ENCODE measurements at places on chromosomes 7 and 10.

DNA sequence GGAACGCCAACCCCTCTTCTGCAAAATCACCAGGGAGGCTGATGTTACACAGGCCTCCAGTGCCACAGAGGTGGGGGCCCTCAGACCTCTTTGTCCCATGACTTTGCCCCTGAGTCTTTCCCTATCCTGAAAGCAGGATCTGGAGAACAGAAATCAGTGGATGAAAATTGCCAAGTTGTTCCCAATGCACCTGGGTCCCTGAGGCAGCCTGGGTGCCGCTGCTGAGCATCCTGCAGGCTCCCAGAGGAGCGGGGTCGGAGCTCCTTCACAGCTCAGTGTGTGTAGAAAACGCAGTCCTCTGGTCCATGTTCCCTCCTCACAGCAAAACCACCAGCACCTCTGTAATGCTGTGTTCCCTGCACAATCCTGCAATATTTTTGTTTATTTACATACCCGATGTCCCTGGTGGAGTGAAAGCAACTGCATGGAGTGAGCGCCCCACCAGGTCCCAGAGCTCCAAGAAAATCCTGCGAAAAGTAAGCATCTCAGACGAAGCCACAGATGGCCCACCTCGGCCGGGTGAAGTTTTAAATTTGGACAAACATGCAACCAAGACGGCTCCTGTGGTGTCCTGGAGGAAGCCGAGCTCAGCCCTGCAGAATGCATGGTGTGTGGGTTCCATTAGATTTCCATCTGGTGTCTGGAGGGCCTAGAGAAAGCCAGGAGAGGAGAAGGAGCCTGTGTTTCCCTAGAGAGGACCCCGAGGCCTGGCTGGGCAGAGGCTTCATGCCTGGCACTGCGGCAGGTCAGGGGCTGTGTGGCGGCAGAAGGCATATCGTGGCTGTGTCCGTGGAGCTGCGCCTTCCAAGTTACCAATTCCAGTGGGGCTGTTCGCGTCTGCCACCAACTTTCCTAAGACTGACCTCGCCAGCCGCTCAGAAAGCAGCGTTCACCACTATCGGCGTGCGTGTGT lies 235.2 kb downstream of the WDR37 start:
- DNase-seq: no peak

DNA sequence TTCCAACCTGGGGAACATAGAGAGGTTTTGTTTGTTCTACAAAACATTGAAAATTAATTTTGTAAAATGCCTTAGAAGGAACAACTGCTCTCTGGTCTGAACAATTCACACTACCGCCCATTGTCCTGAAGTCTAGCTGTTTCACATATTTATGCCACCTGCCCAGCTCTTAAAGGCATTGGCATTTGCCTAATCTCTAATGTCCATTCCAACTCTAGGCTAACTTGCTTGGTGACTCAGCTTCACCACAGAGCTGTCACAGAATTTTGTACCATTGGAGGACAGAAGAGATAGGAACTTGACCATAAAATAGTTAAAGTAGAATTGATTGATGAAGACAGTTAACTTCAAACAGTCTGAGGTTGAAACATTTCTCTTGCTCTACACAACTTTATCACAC lies 53.5 kb upstream of the PPP1R17 start:
- no peak for DNase-seq

DNA sequence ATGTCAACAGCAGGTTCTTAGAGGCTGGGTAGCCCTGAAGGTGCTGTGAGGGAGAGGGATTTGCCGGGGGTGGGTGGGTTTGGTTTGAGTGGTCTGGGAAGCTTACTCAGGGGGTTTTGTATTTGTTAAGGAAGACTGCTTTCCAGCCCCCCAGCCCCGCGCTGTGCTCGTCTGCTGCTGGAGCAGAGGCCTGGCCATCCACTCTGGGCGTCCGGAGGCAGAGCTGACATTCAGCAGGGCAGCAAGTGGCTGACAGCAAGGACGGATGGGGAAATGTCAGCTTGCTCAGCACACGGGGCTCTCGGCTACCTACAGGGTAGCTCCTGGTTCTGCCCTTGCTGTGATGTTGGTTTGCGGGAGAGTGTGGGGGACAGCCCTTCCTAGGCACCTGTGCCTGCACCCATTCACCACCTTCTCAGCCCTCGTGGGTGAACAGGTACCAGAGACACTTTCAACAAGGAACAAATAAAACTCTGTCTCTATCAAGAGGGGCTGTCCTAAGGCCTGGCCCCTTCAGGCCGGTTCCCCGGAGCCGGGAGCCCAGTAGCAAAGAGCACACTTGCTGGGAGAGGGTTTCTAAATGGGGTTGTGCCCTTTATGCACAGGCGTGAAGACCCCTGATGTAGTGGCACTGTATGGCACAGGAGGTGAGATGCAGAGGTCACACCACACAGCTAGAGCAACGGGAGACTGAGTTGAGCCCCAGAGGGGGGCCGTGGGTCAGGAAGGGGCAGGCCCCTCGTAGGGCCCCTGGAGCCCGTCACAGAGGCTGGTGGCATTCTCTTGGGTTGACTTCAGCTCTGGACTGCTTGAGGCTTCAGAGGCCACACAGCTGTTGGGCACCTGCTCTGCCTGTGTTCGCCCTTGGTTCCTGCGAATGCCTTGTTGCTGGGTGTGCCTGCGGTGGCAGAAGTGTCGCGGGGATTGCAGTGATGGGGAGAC lies 72.2 kb upstream of the SHH start:
- no peak for DNase-seq

- no peak for DNase-seq
Measured at GRCh38 chr7:74306730-74307469, 17.7 kb downstream of the CLIP2 start.

DNA sequence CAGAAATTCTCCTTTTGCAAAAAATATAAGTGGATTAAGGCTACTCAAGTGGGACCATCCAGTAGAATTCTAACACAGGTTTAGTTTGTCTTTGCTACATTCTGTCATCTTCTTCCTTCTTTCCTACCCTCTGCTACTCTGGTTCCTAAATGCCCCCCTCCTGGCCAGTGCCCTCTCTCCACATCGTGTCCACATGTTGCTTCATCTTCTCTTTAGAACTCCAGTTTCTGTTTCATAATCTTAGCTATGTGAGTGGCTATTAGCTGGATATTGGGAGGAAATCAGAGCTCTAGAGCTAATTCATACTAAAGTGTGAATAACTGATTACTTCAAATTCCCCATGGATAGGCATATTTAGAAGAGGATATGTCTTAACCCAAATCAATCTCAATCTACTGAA lies 528.5 kb downstream of the LRMDA start:
- no peak for DNase-seq

- no peak for DNase-seq
Measured at GRCh38 chr7:48170506-48170905, 752 bp upstream of the ABCA13 start.

DNA sequence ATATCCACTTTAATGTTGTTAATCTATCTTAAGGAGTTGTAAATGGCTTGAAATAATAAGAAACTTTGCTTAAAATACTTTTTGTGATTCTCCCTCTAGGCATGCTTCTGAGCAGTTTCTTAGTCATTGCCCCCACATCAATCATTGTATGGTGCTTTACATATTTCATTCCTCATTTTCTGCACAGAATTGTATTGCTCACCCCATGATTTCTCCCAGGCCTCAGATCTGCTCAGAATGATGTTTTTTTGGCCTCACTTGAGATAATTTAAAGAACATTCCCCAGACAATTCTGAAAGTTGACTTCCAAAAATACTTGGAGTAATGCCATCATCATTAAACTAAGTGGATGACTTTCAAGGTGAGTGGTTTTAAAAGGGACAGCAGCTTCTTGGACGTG lies 82.1 kb upstream of the PRPS1L1 start:
- no peak for DNase-seq

DNA sequence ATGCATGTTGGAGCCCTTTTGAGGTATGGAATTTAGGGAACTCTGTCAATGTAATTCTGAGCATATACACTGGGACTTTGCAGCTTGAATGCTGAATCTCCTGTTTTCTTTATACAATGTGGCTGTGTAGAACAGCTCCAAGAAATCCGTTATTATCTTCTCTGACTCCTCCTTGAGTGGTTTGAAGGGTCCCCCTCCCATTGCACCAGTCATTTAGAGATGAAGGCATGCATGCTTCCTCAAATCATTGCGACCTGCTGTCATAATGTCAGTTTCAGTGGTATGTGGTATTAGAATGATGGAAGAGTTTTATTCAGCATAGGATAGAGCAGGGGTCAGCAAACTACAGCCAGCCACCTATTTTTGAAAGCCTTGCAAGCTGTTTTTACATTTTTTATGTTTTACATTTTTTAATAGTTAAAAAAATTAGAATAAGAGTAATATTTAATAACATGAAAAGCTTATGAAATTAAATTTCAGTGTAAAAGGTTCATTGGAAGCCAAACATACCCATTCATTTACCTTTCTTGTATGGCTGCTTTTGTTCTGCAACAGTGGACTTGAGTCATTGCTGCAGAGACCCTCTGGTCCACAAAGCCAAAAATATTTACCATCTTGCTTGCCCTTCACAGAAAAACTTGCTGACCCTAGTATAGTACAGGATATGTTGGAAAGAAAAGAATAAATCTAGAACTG lies 8.1 kb downstream of the STK17A start:
- DNase-seq: no peak

DNA sequence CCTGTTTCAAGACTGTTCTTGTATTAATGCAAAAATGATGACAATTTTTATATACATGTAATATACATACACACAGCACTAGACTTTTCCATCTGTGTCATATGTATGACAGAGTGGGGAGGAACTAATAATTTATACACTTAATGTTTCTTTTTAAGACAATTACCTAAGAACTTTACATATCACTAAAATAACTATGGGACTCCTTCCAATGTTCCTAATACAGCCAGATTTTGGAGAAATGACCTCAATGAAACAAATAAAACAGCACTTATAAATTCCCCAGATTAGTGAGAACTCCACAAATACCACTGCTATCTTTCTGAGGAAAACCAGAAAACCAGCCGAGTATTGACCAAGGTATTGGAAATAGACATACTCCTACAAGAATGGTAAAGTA lies 199.4 kb downstream of the ELMO1 start:
- no peak for DNase-seq

Measured in NCI-H187 treated with DMSO at 0.1 percent for 48 hours (cell line).